ENCODE measurements at places on chromosomes 4 and X.
A peak's percentile ranks its signal among the peaks of the same experiment; 100 is the strongest.

DNA sequence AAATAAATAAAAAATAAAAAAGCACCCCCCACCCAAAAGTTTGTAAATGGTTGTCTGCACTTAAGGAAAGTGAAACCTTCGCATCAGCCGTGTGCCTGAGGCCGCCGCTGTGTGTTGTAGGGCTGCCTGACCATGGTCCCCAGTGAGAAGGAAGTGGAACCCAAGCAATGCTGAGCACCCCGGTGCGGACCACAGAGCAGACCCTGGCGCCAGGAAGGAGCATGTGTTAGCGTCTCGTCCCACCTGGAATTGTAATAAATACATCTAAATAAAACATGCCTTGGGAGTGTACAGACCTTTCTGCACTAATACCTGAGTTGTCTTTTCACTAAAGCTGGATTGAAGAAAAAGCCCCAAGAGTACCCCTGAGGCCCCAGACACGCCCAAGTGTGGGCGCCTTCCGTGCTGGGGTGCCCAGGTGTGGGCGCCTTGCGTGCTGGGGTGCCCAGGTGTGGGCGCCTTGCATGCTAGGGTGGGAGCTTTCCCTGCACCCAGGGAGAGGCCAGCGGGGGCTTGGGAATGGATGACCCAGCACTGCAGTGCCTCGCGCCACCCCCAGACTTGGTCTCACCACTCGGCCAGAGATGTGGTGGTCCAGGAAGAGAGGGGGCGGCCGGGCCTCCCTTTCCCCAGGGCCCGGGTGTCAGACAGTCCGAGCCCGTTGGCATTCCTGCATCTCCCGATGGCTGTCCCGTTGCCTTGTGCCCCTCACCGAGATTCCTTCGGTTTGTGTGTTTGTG is 33.7 kb downstream of the HTT-AS start:
- DNase-seq = no peak
- no peak overlapping the region for H3K27ac ChIP-seq
- H3K4me3 ChIP-seq = no peak overlapping the region
- H3K4me1 ChIP-seq = peaks cover 9% of the 10 kb centered on the region

DNA sequence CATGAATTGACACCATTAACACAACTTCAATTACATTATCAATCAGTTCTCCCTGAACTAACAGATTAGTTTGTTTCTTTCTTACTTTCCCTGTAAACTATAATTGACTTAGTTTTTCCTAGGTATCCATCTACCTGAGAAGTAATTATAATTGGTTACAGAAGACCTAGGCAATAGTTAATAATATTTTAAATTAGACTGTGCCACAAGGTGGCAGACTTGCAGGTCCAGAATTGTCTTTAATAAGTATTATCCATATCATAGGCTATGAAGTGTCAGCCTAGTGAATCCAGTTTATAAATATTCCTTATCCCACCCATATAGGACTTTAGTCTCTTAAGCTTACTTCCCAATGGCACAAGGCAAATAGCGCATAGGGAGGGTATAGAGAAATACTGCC is 48.9 kb upstream of the FAM47B start:
- H3K4me3 ChIP-seq = no peak overlapping the region
- DNase-seq = no peak
- H3K27me3 ChIP-seq = no peaks in the 10 kb centered on the region
- no peaks in the 10 kb centered on the region for H3K4me1 ChIP-seq

DNA sequence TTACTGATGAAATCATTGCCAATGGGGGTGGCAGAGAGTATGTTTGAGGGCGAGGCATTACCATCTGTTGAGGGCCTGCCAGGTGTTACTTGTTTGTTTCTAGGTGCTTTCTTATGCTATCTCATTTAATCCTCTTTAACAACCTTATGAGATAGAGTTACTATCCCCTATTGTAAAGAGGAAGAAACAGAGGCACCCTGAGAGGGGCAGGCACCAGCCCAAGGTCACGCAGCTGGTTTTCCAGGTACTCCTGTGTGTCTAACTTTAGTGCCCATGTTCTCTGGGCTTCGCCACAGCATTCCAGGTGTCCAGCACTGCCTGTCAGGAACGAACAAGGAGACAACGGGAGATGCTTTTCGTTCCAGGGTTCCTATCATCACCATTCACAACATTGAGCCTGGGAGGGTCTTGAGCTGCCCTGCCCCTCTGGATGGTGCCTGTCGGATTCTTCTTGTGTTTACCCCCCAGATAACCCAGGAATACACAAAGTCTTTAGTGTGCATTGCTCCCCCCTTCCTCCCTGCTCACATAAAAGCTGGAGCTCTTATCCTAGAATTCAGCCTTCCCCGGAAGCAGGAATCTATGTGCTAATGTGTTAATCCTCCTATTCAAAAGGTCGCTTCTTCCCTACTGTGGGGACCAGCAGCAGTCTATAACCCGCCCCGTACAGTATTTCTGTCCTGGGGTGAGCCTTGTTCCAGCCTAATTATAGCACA is 24.9 kb upstream of the GPC4 start:
- no peak overlapping the region for H3K4me3 ChIP-seq
- no peaks in the 10 kb centered on the region for H3K4me1 ChIP-seq
- H3K27me3 ChIP-seq = no peaks in the 10 kb centered on the region
- H3K27ac ChIP-seq = no peak overlapping the region

GRCh38 chr4:147799986-147800555 is 68.2 kb downstream of the ARHGAP10 start:
- H3K4me1 ChIP-seq = no peaks in the 10 kb centered on the region
- H3K27me3 ChIP-seq = no peaks in the 10 kb centered on the region
- no peak overlapping the region for H3K4me3 ChIP-seq
- no peaks in the 10 kb centered on the region for H3K36me3 ChIP-seq

DNA sequence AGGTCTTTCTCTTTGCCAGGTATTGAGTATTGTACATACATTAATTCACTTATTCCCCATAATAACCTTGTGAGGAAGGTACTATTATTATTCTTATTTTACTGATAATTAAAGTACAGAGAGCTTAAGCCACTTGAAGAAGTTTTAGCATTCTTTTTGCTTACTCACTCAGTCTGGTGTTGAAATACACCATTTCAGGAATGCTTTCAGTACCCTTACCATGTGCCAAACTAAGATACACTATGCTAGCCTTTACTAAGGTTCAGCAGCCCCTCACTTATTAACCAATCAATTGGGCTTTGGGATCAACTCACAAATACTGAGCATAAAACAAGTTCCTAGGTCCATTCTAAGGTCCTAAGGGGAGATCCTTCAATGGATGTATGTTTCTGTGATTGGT is 179.0 kb upstream of the FGF13 start:
- no peaks in the 10 kb centered on the region for H3K36me3 ChIP-seq
- no peak overlapping the region for H3K4me3 ChIP-seq
- H3K27ac ChIP-seq = no peak overlapping the region

GRCh38 chrX:129690435-129690834 is 35.7 kb upstream of the APLN start:
- no peak overlapping the region for H3K27ac ChIP-seq
- no peaks in the 10 kb centered on the region for H3K4me1 ChIP-seq
- no peaks in the 10 kb centered on the region for H3K36me3 ChIP-seq
- no peaks in the 10 kb centered on the region for H3K27me3 ChIP-seq
- no peak overlapping the region for H3K4me3 ChIP-seq

GRCh38 chr4:14096396-14096965 is 469.0 kb upstream of the BOD1L1 start:
- no peaks in the 10 kb centered on the region for H3K4me1 ChIP-seq
- no peak overlapping the region for H3K4me3 ChIP-seq
- no peak overlapping the region for H3K27ac ChIP-seq
- peak; percentile 53 for DNase-seq

DNA sequence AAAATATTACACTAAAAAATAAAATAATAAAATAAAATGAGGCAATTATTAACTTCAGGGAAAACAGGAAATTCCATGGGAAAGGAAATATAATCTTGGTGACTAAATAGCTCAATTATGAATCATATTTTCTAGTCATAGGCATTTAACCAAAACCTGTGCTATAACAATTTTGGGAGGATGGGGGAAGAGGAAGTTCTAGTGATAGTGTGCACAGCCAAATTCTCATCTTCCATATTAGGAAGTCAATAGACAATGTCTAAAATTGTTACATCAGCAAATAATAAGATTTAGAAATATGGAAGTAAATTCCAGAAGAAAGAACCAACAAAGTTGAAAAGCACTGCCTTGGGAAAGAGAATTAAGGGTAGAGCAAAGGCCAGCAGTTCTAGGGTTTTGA is 2.8 kb downstream of the AWAT2 start:
- H3K27me3 ChIP-seq = no peaks in the 10 kb centered on the region
- no peaks in the 10 kb centered on the region for H3K4me1 ChIP-seq
- H3K36me3 ChIP-seq = no peaks in the 10 kb centered on the region
- no peak overlapping the region for H3K4me3 ChIP-seq

GRCh38 chr4:120973207-120973606 is 50.7 kb upstream of the PRDM5 start:
- H3K27ac ChIP-seq = no peak overlapping the region
- no peak overlapping the region for H3K4me3 ChIP-seq
- DNase-seq = no peak

DNA sequence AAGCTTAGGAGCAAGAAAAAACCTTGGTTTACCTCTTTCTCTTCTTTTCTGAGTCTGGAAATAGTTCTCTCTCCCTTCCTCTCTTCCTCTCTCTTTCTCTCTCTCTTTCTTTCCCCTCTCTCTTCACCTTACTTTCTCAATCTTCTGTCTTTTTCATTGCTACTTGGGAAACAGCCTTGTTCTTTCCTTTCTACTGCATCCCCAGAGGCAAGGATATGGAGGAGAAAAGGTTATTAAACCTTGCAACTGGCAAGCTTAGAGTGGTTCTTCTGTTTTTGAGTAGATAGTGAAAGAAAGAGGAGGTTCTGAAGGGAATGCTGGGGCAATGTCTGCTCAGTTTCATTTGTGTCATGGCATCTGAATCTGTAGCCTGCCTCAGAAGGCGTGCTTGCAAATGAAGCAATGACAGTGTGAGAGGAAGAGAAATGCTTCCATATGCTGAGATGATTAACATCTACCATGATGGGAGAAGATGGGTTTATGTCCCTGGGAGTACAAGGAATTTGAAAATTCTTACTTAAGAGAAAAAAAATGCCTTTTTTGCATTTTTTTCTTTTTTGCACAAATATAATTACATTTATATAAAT is 190.6 kb downstream of the CEP135 start:
- H3K27ac ChIP-seq = no peak overlapping the region
- no peaks in the 10 kb centered on the region for H3K36me3 ChIP-seq
- H3K4me1 ChIP-seq = no peaks in the 10 kb centered on the region

- H3K36me3 ChIP-seq = no peaks in the 10 kb centered on the region
- no peak overlapping the region for H3K4me3 ChIP-seq
- H3K27ac ChIP-seq = no peak overlapping the region
- H3K27me3 ChIP-seq = no peaks in the 10 kb centered on the region
- H3K4me1 ChIP-seq = no peaks in the 10 kb centered on the region
Measured at GRCh38 chrX:133958997-133959688, 26.3 kb downstream of the GPC3 start.

DNA sequence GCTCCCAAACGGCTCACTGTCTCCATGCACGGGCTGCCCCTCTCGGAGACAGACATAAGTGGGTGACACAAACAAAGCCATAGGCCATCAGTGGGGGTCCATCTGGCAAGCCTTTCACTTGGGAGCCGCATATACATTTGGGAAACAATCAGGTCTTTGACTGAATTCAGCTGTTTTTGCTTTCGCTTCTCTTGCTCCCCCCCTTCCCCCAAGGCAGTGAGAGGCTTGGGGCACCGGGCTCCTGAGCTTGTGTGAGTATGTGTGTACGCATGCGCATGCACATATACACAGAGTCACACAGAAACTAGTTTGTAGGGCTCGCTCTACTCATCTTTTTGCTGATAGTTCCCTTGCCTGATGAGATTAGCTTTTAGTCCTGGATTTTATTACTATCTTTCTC is 284.4 kb downstream of the AFF2 start:
- H3K27ac ChIP-seq = no peak overlapping the region
- H3K4me3 ChIP-seq = no peak overlapping the region
- DNase-seq = no peak
- no peaks in the 10 kb centered on the region for H3K4me1 ChIP-seq
- no peaks in the 10 kb centered on the region for H3K27me3 ChIP-seq

DNA sequence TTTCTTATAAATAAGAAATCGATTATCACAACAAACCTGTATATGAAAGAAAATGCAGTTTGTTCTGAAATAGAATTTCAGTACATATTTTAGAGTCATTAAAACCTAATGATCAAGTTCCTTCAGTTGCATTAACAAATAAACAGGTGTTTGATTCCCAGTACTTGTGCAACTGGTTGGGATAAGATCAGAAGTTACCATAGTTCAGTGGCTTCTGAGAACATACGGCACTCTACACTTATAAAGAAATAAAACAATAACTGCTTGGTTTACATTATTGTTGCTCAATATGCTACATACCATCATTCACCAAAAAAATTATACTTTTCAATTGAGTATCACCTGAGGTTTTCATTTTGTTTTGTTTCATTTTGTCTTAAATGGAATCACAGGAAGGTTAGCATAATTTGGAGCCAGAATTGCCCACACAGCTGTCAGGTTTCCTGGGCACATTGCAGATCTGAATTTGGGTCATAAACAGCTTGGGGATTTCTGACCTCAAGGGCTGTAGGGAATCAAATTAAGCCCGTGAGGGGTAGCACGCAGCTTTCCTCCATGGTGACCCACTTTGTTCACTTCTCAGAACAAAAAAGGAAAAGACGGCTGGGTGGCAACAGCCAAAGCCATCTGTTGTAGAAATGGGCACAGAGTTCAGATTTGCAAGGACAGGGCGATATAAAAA is 14.9 kb upstream of the CCNG2 start:
- no peak overlapping the region for H3K27ac ChIP-seq
- H3K4me1 ChIP-seq = peaks cover 15% of the 10 kb centered on the region
- no peaks in the 10 kb centered on the region for H3K27me3 ChIP-seq
- no peak overlapping the region for H3K4me3 ChIP-seq
- no peak for DNase-seq

DNA sequence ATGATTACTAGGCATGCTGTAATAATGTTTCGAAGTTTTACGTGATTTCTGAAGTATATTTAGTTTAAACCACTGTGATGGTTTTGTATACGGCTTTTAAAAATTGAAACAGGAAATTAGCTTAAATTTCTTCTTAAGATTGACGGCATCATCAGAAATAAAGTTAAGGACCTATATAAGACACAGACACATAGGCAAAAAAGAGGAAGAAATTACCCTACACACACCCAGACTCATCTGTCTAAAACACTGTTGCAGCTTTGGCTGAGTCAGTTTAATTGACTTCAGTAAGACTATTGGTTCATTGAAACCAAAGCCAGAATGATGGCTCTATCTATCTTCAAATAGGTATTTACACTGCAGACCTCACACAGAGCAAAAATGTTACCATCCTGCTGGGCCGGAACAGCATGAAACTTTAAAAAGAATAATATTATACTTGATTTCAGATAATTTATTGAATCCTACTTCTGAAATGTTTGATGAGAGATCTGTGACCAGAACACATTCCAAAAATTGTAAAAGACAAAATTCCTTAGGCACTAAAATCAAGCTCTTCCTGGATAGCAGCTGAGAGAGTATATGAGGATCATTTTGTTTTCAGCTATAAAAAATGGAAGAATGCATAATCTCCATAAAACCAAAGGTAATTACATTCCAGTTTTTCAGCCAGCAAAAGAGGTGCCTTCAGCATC is 4.5 kb downstream of the HHIP start:
- no peak overlapping the region for H3K27ac ChIP-seq
- no peak for DNase-seq
